ENCODE measurements at places on chromosomes 7 and 10.

- no peak for DNase-seq
These were observed 323.4 kb downstream of the WDR37 start for GRCh38 chr10:1379601-1380000.

DNA sequence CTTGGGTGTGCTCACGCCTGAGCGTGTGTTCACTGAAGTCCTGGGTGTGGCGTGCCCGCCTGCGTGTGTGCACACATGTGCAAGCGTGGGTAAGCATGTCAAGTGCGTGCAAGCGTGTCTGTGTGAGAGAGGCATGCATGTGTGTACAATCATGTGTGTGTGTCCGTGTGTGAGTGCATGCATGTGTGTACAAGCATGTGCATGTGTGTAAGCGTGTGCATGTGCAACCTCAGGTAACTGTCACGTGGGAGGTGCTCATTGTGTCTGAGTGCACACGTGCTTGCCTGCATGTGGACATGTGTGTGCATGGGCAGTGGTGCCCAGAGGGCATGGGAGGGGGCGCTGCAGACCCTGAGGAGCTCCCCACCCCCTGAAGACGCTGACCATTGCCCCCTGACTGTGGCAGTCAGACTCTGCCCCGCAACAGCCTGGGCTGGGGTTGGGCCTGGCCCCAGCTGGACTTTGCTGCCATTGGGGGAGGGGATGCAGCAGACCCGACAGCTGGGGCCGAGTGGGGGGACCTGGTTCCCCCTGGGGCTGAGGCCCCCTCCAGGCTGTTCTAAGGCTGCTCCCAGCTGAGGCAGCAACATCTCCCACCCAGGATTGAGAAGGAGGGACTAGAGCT lies 88.1 kb downstream of the UNCX start:
- DNase-seq: no peak

GRCh38 chr7:149161241-149161848 lies 14.1 kb downstream of the ZNF398 start:
- peak; percentile 41 for DNase-seq

DNA sequence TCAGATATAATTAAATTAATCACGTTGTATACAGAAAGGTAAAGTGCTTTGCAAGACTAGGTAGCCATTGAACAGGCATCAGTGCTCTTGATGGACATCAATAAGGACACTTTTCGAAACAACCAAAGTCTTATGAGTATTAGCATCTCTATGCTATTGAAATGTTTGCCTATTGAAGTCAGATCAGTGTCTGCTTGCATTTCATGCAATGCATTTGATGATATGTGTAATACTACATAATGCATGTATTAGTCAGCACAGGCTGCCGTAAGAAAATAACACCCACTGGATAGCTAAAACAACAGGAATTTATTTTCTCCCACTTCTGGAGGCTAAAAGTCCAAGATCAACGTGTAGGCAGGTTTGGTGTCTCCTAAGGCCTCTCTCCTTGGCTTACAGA lies 209.3 kb upstream of the PLXDC2 start:
- DNase-seq: no peak

GRCh38 chr10:31062856-31063255 lies 31.2 kb upstream of the ZNF438 start:
- DNase-seq: peak; percentile 77

DNA sequence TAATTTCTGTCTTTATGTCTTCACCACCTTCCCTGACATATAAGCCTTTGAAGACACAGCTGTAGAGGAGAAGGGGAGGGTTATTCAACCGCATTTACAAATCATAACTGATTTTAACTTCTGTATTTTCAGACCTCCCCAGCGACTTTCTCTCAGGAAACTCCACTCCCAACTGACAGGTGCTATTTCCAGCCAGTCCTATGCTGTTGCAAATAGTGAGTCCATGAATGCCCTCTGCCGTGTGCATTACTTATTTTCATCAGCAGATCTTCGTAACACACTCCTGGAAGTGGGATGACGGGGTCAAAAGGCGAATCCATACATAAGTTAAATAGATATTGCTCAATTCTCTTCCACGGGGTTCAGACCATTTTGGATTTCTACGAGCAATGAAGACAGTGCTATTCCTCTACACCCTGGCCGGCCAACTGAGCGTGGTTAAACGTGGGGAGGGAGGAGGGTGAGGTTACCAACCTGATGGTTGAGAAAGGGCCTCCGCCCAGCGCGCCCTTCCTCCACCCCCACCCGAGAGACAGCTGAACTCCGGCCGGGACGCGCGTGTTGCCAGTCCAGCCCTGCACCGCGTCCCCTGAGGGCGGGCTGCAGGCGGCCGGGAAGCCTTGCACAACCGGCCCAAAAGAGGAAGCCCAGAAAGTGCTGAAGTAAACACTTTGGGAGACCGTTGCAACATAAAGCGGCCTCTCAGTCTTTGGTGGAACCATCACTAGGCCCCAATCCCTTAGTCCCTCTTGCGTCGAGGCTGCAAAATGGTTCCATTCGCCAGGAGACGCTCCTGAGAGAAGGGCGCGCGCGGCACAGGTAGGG lies at the start of gene APBB1IP:
TSS of gene APBB1IP (plus strand) at position 705 of the 825 bp plus-strand sequence. CDS start 53,986 bp downstream, outside the sequence.
- peak; percentile 28 for DNase-seq

- no peak for DNase-seq
These were observed 94.5 kb upstream of the CARD11 start for GRCh38 chr7:3138206-3138605.

DNA sequence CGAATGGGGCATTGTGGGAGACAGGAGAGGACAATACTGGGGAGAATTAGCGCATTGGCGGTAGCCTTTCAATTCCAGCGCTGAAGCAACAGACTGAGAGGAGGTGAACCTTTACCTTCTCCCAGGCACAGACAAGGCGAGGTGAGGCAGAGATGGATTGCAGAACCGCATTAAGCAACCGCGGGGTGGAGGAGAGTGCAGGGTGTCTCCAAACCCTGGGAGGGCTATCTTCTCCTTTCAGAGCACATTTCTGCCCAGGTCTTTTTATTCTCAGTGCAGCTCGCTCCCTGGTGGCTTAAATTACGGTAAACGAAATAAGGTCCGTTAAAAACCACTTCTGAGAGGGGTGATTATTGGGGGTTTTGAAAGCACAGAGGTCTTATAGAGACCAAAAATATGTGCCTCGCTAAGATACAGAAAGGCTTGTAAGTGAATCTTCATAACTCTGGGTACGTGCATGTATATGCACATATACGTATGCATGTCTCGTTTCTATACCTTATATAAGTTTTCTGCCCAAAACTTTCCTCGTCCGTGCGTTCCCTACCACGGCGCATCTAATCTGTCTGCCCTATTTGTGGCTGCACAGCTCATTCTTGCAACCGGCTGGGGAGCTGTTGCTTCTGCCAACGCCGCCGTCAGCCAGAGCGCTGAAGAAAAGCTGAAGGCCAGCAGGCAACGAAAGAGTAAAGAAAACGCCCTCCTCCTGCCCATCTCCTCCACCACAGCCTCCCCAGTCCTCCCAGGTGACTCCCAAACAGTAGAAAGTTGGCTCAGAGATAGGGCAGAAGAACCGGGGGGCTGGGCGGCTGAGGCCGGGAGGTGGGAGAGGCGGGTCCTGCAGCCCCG lies 895 bp upstream of the ZNF804B start:
- DNase-seq: peak; percentile 14

DNA sequence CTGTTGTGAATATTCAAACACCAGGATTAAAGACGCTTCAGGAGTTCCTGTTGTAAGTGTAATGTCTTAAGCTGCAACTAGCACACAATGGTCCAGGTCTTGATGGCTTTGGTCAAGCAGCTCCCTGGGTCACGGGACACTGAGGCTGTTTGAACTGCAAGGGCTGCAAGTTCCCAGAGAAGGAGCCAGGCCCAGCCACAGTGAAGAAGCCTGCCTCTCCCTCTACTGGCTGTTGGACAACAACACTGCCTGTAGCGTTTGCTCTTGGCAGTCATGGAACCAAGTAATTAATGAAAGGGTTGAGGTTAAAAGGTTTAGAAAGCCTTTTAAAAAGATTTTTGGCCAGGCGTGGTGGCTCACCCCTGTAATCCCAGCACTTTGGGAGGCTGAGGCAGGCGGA lies 31.9 kb upstream of the GUSB start:
- peak; percentile 68 for DNase-seq

- DNase-seq: peak; percentile 68
These were observed 47.2 kb downstream of the LRRC20 start for GRCh38 chr10:70335246-70335613.

DNA sequence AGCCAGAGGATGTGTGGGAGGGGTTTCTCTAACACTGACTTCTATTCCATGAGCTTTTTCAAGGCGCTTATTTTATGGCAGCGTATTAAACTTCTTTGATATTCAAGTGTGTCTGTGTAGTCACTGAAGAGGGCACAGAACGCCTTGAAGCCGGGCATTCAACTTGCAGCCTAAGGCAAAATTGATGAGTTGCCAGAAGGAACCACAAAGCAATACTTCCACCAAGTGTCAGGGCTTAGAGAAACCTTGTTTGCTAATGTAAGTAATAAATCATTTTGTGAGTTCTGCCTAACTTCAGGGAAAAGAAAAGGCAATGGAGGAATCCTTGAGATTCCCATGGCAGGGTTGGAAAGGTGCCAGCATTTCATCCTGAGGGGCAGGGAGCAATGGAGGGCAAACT lies 163.8 kb downstream of the LCOR start:
- DNase-seq: peak; percentile 20
